ENCODE measurements at places on chromosomes 11 and 22.
A peak's percentile ranks its signal among the peaks of the same experiment; 100 is the strongest.

DNA sequence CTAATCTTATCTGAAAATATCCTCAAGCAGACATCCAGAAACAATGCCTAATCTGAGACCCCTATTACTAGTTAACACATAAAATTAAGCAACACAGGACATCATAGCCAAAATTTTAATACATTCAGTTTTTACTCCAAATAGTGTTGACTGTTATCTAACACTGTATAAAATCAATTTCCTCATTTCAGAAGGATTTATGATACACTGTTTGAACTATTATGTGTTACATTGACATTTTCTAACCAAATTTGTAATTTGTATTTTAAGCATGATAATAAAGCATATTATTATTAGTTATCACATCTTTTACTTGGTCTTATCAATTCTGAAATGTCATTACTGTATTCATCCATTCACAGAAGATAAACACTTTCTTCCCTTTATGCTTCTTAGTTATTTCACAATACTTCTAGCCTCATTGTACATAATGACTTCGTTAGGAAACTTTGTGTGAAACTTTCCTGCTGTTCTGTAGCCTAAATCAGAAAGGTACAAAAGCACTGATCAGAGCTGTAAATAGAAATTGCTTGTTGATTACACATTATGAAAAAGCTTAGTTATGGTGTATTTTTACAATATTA, 1248.9 kb downstream of the JRKL start:
- DNase-seq: no peak

- DNase-seq: no peak
Measured at GRCh38 chr11:96317571-96317970, 25.4 kb downstream of the MAML2 start.

DNA sequence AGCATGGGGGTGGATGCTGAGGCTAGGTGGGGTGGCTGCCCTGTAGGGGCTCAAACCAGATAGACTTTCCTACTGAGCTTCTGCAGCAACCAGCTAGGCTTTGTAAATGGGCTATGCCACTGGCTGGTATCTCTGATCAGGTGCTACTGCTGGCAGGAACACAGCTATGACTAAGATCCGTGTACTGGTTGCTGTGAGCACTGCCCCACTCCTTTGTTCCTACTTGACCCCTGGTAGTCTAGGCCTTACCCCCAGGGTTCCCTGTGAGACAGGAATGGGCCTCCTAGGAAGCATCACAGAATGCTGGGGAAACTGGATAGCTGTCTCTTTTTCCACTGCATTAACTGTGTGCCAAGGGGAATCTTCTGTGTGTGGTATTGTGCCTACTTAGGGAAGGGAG, 58.4 kb upstream of the GAB2 start:
- no peak for DNase-seq

- no peak for DNase-seq
Measured at GRCh38 chr22:30826670-30827355, 132.1 kb downstream of the OSBP2 start.

- no peak for DNase-seq
Measured at GRCh38 chr11:74212533-74212932, 41.4 kb downstream of the PPME1 start.

GRCh38 chr22:17260298-17260697, 41.1 kb upstream of the ADA2 start:
- DNase-seq: no peak

- DNase-seq: no peak
Measured at GRCh38 chr11:112625814-112626213, 335.4 kb upstream of the NCAM1 start.

DNA sequence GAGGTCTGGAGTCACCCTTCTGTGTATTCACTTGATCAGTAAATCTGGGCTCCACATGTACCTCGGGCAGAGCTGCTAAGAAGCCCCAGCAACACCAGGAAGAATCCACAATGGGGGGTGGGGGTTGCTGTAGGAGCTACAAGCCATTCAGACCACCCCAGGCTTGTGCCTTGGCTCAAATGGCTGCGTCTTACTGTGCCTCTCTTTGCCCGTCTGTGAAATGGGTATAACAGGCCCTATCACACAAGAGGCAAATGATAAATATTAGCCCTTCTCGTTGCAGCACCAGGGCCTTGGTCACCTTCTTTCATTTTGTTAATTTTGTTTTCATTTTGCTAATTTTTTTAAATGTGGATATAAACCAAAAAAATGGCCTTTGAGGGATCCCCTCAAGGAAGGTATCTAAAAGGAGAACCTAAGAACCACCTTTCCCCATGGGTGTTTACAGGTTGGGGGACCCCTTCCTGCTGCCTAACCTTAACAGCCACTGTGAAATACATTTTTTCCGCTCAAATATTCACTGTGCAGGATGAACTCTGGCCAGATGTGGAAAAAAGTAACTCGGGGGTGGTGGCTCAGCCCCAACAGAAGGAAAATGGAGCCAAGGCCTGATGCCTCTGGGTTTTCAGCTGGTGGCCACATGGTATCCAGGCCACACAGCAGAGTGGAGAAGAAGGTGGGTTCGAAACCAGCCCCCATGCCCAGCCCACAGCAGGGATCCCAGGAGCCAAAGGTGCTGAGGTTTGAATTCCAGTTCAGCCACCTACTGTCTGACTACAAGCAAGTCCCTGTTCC, 284.0 kb downstream of the MN1 start:
- DNase-seq: no peak

DNA sequence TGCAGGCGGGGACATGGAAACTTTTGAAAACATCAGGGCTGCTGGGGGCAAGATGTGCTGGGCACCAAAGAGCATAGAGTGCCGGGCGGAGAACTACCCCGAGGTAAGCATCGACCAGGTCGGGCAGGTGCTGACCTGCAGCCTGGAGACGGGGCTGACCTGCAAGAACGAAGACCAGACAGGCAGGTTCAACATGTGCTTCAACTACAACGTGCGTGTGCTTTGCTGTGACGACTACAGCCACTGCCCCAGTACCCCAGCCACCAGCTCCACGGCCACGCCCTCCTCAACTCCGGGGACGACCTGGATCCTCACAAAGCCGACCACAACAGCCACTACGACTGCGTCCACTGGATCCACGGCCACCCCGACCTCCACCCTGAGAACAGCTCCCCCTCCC, 19.4 kb downstream of the MUC5B start:
- no peak for DNase-seq

DNA sequence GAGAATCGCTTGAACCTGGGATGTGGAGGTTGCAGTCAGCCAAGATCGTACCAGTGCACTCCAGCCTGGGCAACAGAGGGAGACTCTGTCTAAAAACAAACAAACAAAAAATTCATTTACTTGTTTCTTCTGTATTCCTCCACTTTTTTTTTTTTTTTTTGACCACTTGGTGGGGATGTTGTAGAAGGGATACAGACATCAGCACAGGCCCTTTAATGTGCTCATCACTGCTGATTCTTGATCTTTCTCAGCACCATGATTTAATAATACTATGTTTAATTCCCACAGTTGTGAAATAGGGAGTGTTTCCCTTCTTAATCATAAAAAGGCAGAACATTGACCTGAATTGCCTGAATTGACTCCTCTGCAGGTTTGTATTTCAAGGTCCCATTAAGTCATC, 4.5 kb downstream of the TTC9C start:
- DNase-seq: peak; percentile 55

GRCh38 chr11:33893711-33894397, 2.0 kb upstream of the LMO2 start:
- DNase-seq: peak; percentile 5

DNA sequence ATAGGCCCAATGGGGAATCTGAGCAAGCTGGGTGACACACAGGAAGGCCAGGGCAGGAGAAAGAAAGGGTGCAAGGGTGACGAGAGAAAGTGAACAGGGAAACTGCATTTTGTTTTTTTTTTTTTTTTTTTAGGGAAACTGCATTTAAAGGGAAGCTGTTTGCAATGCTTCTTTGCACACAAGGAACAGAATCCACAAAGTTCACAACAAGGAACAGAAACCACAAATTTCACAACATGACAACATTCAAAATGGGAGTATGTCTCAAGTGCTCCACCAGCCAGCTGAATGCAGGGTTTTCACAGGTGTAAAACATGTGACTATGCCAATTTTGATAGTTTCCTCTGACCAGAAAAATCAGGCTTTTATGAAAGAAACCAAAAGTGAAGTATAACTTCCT, 6.8 kb upstream of the PLAAT3 start:
- no peak for DNase-seq

DNA sequence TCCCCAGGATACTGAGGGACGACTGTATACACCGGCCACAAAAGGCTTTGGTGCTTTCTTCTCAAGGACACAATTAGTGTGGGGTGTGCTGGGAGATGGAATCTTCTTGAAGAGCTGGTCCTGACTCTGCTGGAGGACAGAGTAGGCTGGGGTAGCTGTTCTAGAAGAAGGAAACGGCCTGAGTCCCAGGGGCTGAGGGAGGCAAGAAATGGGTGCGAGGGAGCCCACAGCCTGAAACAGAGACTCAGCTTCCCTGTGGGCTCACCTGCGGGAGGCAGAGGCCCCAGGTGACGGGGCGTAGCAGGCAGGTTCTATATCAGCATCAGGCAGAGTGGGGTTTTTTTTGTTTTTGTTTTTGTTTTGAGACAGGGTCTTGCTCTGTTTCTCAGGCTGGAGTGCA, 36.6 kb downstream of the PARVG start:
- DNase-seq: no peak

DNA sequence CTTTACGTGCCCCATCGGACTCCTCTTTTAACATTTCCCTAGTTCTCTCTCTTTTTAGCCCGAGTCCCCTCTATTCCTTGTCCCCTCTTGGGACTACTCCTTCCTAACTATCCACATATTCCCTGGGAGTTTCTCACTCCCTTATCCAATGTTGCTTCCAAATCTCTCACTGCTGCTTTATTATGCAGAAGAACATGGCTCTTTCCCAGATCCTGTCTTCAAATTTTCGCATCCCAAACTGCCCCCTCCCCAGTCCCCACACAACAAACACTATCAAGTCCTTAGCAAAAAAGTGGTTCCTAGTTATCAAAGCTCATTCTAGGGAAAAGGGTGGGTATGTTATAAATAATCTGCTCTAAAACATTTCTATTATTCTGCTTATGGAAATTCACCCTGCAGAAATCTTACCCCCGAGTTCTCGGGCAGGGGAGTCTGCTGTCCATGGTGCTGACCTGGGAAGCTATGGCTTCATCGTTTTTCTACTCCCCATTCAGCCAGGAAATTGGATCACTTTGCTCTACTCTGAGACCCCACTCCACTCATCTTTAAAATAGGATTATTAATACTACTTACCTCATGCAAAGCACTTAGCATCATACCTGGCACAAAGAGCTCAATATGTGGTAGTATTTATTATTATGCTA, 393.5 kb downstream of the BUD13 start:
- peak; percentile 2 for DNase-seq

GRCh38 chr11:69923641-69924307, 104.6 kb upstream of the FGF3 start:
- no peak for DNase-seq

GRCh38 chr11:130773244-130773820, 142.9 kb downstream of the SNX19 start:
- peak; percentile 22 for DNase-seq

- DNase-seq: no peak
Measured at GRCh38 chr22:36212901-36213300, 11.3 kb upstream of the APOL4 start.

GRCh38 chr11:2205214-2205720, 33.7 kb upstream of the TH start:
- no peak for DNase-seq

DNA sequence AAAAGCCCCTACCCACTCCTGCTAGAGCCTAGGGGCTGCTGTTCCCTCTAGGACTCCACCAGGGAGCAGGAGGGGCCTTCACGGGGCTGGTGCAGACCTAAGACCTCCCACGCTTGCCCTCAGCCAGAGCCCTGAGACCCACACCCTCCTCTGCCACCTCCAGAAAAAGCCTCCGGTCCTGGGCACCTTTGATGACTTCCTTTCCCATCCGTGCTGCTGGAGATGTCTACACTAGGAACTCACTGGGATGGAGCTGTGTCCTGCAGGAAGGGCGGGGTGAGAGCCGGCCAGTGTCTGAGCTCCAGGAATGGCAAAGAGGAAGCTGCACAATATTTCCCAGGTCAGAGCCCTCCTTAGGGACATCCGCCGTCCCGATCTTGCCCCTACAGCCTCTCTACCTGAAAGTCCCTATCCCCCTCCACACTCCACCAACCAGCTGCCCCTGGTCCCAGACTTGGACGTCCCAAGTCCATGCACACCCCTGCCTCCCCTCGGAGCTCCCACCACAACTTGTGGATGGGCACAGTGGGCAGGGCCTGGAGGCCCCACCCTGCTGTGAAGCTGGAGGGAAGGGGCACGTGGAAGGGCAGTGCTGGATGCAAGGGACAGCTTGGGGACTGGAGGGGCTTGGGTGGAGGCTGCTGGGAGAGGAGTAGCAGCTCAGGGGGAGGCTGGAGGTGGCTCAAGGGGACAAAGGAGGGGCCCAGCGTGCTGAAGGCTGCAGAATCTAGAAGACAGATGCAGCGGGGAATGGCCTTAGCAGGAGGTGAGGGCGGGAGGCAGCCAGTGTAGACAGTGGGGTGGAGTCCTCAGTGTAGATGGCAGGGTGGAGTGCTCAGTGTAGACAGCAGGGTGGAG, 13.5 kb upstream of the LRP5 start:
- DNase-seq: no peak

GRCh38 chr11:67117672-67118180, 1.3 kb upstream of the KDM2A start:
- DNase-seq: peak; percentile 20

DNA sequence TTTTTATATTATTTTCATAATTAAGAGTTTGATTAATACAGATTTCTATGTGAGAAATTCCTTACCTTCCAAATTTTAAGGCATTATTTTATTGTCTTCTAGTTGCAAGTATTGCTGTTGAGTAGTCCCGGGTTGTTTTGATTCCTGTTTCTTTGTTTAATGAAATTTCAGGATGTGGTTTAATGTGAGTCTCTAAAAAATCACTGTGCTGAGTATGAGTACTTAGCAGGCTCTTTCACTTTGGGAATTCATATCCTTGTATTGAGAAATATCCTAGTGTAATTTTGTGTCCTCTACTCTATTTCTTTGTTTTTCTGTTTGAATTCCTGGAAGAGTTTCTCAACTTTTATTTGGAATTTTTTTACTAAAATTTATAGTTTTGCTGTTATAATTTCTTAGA, 113.2 kb downstream of the TMEM135 start:
- peak; percentile 77 for DNase-seq

GRCh38 chr22:44411226-44412135, 86.6 kb downstream of the RTL6 start:
- no peak for DNase-seq

DNA sequence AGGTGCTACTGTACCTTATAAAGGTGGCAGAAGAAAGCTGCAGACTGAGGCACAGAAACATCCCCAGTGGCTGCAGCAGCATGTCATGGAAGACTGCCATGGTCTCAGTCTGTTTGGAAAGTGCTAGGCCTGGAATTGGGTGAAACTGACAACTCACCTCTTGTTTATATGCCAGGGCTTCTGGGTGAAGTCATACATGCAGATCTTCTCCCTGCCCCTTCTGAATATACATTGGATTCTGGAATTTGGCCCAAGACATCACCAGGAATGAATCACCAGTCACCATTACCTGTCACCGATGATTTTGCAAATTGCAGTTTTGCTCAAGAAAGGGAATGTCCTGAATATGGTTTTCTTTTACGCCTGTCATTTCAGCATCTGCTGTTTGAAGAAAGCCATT, at the start of gene PLET1:
TSS of gene PLET1 (minus strand) at position 371 of the 400 bp plus-strand sequence. CDS start at position 100, 271 bp downstream.
- no peak for DNase-seq

GRCh38 chr11:3226846-3227567, 5.2 kb downstream of the MRGPRE start:
- no peak for DNase-seq

All from fibroblast of villous mesenchyme (primary cell).